Stimulated activated CD8-positive, alpha-beta memory T cell treated with anti-CD3 and anti-CD28 coated beads, Interleukin-7, amount 100 ng/mL, for 1 hour (primary cell): ENCODE measurements at places on chromosomes 1 and 21.

- DNase-seq: no peak
Observed at GRCh38 chr1:61570191-61570590, 154.8 kb downstream of the TM2D1 start.

GRCh38 chr1:199150756-199151155 is 511.9 kb downstream of the PTPRC start:
- no peak for DNase-seq

DNA sequence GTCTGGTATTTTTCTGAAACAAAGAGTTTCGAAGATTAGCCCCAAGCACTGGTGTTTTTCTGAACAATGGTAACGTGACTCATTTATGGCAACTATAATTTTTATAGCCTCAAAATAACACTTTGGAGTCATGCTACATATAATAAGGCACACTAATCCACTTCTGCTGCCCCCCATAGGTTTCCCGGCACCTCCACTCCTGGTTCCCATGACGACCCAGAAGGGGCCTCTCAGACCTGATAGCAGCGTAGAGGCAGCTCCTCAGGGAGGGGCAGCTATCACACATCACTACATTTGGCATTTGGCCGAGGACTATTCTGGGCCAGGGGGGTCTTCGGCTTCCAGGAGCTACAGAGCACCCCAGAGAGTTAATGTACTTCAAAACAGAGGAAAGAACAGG is 23.3 kb downstream of the CAPN8 start:
- DNase-seq: no peak

DNA sequence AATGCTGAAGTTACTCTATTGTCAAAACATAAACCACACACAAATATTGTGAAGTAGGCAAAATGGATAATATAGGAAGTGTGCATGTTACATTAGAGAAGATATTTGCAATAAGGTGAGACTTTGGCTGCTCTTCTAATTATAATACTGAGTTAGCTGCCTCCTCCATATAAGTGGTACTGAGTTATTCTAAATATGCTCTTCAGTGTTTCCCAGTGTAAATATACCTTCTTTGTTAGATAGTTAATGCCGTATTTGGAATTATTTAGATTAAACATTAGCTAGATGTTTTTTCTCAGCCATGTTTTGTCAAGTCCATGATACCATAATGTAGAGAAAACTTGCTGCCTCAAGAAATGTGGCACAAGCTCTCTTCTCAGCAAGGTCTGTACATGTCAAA is 186.4 kb downstream of the PTPRC start:
- no peak for DNase-seq

DNA sequence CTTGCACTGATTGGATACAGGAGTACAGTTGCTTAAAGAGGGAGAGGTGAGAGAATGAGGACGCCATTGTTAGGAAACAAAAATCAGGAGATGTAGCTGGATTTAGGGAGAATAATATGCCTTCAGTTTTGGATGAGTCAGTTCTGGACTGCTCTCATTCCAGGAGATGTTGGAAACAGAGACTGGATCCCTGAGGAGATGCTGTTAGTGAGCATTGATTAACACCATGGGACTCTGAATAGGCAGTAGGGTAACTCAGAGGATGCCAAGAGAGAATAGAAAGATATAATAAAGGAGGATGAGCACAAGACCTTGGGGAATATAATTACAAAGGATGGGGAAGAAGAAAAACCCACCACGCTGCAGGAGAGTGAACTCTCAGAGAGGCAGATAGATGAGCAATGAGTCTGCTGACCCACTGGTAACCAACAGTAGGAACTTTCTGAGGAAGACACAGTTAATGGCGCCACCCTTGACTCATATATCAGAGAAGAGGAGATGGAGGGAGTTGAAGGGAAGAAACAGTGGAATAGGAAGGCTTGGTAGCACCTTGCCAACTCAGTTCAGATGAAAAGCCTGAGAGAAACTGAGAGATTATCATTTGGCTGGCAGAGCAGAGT is 10.5 kb downstream of the KCNJ15 start:
- no peak for DNase-seq

GRCh38 chr21:27694667-27695066 is 727.8 kb upstream of the ADAMTS5 start:
- no peak for DNase-seq

- DNase-seq: no peak
Observed at GRCh38 chr1:63974966-63975365, 201.1 kb downstream of the ROR1 start.

DNA sequence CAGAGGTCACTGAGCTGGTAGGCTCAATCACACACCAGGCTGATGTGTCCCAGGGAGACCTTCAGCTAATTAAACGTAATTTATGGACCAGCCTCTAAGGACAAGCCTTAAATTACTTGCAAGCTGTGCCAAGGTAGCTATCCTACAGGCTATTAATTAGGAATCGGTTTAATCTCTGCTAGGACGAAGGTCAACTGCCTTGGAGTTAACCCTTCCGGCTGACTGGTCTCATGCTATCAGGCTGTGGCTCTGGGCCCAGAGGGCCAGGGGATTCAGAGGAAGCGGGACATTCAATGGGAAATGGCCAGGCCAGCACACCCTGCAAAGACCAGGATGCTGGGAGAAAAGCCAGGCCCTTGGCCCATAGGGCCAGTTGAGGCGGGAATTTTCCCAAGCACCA is 19.0 kb downstream of the DHRS3 start:
- no peak for DNase-seq

GRCh38 chr1:118294875-118295642 is 110.0 kb upstream of the SPAG17 start:
- DNase-seq: no peak

GRCh38 chr1:50488356-50488755 is 65.1 kb upstream of the DMRTA2 start:
- no peak for DNase-seq
